ENCODE measurements at places on chromosomes 6 and 20.

GRCh38 chr6:13032566-13032965 lies 295.8 kb downstream of the TBC1D7 start:
- DNase-seq: no peak

DNA sequence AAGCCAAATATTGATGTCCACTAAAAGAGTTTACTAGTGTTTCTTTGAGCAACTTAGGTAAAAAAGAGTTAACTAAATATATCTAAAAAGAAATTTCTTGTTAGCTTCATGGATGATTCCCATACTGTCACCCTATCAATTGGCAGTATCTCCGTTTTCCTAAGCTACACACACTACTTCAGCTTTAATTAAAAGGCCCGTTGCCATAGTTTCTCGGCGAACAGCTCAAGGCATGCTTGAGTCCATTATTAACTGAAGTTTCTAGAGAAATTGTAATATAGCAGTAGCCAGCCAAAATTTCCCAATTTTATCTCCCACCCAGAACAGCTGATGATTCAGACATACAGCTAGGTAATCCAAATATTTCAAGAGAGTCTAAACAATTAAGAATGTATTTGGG lies 20.0 kb upstream of the BEND6 start:
- no peak for DNase-seq

GRCh38 chr6:79305020-79305419 lies 70.5 kb upstream of the HMGN3 start:
- DNase-seq: no peak

DNA sequence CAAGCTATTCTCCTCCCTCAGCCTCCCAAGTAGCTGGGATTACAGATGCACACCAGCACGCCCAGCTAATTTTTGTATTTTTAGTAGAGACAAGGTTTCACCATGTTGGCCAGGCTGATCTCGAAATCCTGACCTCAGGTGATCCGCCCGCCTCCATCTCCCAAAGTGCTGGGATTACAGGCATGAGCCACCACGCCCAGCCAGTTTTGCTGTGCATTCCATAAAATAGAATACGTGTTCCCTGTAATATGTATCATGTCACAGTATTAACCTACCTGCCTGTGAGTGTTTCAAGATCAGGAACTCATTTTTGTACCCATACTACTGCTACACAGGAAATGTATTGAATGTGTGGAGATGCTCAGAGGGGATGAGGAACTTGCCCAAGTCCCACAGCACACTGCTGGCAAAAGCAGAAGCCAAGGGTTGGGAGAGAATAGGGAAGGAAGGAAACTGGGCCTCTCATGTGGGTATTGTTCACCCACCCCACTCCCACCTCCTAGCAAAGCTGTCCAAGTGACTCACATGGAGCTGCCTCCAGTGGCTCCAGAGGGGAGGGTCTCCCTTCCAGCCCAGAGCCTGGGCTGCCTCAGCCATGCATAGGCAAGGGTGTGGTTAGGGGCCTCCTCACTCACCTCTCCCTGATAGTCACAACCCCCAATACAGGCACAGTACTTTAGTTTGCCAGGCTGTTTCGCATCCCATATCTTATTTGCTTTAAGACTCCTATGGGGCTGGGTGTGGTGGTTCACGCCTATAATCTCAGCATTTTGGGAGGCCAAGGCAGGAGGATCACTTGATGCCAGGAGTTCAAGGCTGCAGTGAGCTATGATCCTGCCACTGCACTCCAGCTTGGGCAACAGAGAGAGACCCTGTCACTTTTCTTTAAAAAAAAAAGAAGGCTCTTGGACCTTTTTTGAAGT lies 9.4 kb downstream of the HM13 start:
- DNase-seq: no peak

GRCh38 chr6:151719070-151719469 lies 88.4 kb upstream of the ESR1 start:
- DNase-seq: no peak

- DNase-seq: no peak
Observed at GRCh38 chr6:81383472-81383871, 369.0 kb downstream of the TENT5A start.

GRCh38 chr6:117215353-117216090 lies 49.8 kb upstream of the VGLL2 start:
- DNase-seq: no peak

DNA sequence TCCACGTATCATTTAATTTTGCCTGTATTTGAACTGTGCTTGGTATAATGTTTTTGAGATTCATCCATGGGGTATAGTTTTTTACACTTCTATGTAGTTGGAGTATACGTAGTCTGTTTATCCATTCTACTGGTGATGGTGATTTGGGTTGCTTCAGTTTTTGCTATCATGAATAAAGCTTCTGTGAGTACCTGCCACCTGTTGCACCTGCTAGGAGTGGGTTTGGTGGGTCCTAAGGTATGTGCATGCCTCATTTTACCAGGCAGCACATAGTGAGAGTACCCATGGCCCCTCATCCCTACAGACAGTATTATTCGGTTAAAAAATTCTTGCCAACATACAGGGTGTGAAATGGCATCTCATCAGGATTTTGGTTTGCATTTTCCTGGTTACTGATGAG lies 92.9 kb downstream of the DNAH8 start:
- no peak for DNase-seq

- no peak for DNase-seq
Observed at GRCh38 chr20:4043796-4044195, 28.4 kb upstream of the RNF24 start.

GRCh38 chr20:35093267-35093884 lies 769 bp upstream of the TRPC4AP start:
- DNase-seq: no peak

DNA sequence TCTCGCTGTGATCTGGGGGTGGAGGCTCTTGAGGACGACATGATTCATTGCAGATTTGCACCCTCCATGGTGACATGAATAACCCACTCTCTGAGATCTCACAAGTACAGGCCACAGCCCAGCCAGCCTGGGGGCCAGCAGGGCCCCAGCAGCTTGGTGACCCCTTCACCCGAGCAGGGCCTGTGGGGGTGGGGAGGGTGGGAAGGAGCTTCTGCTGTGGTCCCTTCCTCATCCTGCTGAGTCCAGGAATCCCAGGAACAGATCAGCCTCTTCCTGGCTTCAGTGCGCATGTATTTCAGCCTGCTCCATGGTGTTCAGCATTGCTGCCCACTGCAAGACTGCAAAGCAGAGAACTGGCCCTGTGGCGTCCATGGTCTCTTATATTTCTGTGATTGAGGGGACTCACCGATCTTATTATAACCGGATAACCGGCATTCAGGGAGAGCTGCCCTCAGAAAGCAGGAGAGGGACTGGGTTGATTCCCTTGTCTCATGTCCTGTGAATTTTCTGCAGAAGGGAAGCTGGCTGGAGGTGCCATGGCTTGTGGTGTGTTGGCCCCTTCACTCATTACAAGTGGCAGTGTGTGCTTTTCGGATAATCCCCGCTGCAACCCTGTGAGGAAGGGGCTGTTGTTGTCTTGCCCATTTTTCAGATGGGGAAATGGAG lies 118.8 kb upstream of the FRMD1 start:
- no peak for DNase-seq

Data from NAMALWA (cell line).